ENCODE measurements at places on chromosomes 16 and 17.
A peak's percentile ranks its signal among the peaks of the same experiment; 100 is the strongest.

- peak; percentile 54 for DNase-seq
Measured at GRCh38 chr17:82449131-82449882, 1.2 kb downstream of the CYBC1 start.

GRCh38 chr17:50837286-50837979, 2.0 kb downstream of the WFIKKN2 start:
- no peak for DNase-seq

DNA sequence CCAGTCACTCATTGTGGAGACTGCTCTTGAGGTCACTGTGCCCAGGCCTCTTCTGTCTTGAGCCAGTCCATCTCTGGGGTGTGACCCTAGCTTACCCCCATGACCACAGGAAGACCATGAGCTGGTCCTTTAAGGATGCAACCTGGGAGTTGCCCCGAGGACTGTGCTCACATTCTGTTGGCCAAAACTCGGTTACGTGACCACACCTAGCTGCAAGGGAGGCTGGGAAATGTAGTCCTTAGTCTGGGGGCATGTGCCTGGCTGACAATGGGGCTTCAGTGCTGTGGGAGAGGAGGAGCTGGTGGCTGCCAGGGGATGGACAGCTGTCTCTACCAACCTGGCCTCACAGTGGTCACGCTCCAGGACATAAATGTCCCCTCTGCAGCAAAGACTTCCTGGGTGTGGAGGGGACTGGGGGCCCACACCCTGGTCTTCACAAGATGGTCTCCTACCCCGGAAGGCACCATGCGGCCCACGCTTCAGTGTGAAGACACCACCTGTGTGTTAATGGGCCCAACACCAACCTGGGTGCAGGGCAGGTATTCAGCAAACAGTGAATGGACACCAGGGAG, 55.4 kb downstream of the JPH3 start:
- no peak for DNase-seq

- DNase-seq = no peak
Measured at GRCh38 chr17:39835038-39835786, 28.9 kb downstream of the IKZF3 start.

DNA sequence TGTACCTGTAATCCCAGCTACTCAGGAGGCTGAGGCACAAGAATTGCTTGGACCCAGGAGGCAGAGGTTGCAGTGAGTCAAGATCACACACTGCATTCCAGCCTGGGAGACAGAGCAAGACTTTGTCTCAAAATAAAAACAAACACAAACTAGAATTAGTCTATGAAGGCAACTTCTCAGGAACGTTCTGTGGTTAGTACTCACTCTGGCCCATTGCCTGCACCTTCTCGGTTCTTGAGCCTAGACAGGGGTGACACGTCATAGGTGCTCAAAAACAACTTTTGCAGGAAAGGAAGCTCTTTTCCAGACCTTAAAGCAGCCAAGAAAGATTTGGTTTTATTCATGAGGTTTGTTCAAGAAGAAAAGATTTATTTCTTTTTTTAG, 22.3 kb upstream of the CNOT1 start:
- no peak for DNase-seq

DNA sequence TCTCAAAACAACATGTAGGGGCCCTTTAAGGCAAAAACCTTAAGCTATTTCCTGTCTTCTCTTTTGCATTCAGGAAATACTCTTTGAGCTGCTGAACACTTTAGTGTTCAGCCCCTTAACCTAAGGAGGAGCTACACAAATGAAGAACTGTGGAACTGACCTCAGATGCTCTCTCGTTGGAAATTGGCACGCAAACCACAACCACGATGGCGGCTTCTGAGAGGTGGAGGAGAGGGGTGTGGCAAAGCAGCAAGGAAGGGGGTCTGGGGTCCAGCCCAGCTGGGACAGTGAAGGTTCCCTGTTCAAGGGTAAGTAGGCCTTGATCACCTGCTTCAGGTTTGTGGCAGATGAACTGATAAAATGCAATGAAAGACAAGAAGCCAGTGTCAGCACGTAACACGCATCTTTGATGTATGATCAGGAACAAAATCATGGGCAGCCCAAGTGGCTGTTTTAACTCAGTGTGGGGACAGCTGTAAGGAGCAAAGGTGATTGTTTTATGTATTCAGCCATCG, 291.6 kb upstream of the TNRC6C start:
- peak; percentile 25 for DNase-seq

GRCh38 chr17:14359163-14360020, 58.5 kb downstream of the HS3ST3B1 start:
- DNase-seq = peak; percentile 9

DNA sequence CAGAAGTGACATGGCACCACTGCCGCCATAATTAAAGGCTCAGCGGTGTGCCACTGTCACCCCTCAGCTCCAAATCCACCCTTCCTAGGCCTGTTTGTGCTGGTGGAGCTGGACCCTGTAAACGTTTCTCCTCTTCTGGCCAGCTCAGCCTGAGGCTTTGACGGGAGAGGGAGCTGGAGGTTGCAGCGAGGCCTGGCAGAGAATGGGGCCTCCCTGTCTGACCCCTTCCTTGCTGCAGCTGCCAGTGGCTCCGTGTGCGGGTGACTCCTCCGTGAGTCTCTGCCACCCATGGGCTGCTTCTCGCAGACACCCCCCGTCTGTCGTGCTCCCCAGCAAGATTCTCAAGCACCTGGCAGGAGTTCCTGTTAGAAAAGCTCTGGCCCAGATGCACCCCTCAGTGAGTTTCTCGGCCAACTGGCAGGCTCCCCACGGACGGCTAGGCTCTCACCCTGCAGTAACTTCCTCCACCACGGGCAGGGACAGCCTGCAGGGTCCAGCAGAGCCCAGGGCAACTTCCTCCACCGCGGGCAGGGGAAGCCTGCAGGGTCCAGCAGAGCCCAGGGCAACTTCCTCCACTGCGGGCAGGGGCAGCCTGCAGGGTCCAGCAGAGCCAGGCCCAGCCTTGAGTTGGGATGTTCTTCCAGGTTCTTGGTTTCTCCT, 4.7 kb upstream of the CHMP6 start:
- no peak for DNase-seq

DNA sequence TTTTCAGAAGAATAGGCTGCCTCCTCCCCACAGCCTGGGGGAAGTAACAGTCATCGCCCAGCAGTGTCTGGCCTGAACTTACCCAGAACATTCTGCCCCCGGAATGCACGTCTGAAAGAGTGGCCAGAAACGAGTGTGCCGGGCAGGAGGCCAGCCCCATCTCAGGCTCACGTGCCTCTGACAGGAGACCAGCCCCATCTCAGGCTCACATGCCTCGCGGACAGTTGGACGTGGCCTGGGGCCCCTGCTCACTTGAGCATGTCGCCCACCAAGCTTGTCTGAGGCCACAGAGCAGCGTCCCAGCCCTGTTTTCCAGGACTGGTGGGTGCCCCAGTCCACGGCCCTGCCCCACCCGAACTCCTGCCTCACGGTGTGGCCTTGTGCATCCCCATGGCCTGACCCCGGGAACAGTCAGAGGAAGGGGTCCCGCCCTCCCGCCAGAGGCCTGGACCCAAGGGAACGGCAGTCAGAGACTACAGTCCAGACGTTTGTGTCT, 16.3 kb upstream of the CDH15 start:
- DNase-seq = no peak

DNA sequence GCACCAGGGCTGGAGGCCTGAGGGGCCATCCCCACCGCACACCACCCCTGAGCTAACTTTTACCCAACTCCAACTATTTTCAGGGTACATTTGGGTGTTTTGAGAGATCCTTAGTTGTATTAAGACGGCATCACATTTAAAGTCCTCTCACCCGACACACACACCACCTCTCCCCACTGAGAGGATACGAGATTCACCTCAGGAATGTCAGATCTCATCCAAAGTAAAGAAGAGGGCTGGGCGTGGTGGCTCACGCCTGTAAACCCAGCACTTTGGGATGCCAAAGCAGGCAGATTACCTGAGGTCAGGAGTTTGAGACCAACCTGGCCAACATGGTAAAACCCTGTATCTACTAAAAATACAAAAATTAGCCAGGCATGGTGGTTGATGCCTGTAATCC, 88.4 kb downstream of the RBFOX3 start:
- no peak for DNase-seq

- no peak for DNase-seq
Measured at GRCh38 chr17:59893676-59894100, 767 bp downstream of the RPS6KB1 start.

GRCh38 chr17:65588181-65588808, 26.8 kb upstream of the AXIN2 start:
- DNase-seq = no peak

GRCh38 chr17:6421700-6422604, 13.0 kb downstream of the AIPL1 start:
- peak; percentile 46 for DNase-seq

- no peak for DNase-seq
Measured at GRCh38 chr16:66150698-66151482, 215.6 kb upstream of the CDH5 start.

DNA sequence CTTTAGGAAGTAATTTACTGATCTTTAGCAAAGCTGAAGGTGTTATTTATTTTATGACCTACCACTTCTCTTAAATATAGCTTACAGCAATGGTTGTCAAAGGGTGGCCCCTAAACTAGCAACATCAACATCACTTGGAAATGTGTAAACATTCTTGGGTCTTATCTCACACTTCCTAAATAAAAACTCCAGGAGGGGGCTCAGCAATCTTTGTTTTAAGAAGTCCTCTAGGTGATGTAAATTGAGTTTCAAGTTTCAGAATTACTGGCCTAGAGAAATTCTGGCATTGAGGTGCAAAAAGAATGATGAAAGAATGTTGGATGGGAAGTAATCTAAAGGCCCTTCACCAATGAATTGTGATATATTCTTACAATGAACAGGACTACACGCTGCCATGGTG, 142.3 kb downstream of the HS3ST4 start:
- DNase-seq = no peak

DNA sequence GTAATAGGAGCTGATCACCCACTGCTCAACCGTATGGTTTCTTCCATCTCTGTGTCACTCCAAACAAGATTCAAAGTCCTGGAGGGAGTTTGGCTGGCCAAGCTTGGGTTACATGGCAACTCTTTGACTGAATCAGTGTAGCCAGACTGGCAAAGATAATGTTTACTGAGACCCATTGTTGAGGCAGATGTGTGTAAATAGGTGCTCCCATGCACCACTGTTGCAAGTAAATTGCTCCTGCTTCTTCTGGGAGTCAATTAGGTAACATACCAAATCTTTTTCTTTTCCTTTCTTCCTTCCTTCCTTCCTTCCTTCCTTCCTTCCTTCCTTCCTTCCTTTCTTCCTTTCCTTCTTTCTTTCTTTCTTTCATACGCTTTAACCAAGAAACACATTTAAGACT, 86.3 kb upstream of the DHX40 start:
- no peak for DNase-seq

GRCh38 chr16:2468233-2468724, 2.8 kb upstream of the NTN3 start:
- no peak for DNase-seq

GRCh38 chr17:7476951-7477350, 2.5 kb downstream of the ZBTB4 start:
- DNase-seq = no peak

- no peak for DNase-seq
Measured at GRCh38 chr17:62150471-62150870, 85.4 kb upstream of the MED13 start.

DNA sequence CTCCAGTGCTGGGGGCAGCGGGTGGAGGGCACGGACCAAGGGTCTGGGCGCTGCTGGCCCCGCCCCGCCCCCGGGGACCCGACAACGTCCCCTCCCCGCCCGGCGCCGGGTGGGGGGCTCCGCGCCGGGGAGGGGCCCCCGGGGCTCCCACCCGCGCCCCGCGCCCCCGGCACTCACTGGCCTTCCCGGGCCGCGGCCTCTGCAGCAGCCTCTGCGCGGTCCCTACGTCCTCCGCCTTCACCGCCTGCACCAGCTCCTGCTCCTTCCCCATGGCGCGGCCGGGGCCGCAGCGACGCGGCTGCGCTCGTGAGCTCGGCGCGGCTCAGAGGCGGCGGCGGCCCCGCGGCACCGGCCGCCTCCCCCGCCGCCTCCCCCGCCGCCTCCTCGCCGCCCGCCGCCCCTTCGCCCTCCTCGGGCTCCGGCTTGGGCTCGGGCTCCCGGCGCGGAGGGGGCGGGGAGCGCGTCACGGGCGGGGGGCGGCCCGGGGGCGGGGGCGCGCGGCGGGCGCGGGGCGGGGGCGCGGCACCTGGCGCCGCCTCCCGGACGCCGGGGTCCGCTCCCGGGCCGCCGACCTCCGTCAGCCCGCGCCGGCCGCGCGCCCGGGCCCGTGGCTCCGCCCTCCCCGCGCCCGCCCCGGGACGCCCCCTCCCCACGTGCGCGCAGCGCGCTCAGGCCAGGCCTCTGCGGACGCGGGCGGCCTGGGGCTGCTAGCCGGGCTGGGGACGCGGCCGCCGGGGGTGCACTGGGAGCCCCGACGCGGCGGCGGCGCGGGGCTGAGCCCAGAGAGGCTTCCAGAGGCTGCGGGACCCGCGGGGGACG, at the start of gene CASKIN1:
CASKIN1 (minus strand) TSS at position 444 of the 819 bp plus-strand sequence; CDS start at position 271, 173 bp downstream.
- DNase-seq = no peak

- DNase-seq = no peak
Measured at GRCh38 chr17:34246446-34246845, 8.6 kb upstream of the CCL2 start.

DNA sequence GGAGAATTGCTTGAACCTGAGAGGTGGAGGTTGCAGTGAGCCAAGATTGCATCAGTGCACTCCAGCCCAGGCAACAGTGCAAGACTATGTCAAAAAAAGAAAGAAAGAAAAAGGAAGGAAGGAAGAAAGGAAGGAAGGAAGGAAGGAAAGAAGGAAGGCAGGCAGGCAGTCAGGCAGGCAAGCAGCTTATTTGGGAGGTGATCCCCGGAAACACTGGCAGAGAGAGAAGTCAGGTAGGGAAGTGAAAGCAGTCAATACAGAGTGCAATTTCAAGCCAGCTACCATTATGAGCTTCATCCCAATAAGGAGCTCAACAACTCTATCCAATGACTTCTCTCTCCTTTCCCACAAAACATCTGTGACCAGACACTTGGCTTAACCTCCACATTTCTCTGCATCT, 83.0 kb upstream of the TBC1D3K start:
- no peak for DNase-seq

DNA sequence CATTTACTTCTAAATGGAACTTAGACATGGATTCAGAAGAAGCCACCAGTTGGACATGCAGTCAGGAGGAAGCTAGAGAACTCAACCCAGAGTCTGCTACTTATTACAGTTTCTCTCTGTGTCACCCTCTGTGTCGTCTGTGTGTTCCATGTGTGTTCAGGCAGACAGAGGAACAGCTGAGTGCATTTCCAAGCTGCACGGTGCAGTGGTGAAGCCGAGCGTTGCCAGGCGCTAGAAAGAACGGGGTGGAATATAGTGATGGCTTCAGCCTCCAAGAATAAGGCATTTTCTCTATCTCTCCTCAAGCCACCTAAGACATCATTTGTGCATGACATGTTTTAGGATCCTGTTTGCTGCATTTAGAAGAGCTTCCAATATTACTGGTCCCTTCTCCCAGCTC, 101.1 kb upstream of the CCL2 start:
- no peak for DNase-seq

GRCh38 chr17:32720671-32721070, 156.3 kb downstream of the MYO1D start:
- no peak for DNase-seq

DNA sequence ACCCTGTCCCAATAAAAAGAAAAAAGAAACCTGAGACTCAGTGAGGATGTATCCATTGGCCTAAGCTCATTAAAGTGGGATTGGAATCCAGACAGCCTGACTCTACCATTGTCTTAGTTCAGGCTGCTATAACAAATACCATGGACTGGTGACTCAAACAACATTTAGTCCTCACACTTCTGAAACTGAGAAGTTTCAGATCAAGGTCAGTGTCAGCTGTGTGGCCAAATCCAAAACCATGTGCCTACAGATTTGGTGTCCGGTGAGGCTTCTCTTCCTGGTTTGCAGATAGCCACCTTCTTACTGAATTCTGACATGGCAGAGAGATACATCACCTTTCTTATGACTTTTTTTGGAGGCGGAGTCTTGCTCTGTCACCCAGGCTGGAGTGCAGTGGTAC, 53.3 kb upstream of the KDM8 start:
- no peak for DNase-seq

GRCh38 chr17:17494870-17495535, 1.2 kb downstream of the RASD1 start:
- no peak for DNase-seq

Data from stimulated activated CD8-positive, alpha-beta memory T cell treated with anti-CD3 and anti-CD28 coated beads, Interleukin-7, amount 100 ng/mL, for 1 hour (primary cell).